ENCODE measurements at places on chromosomes 2 and 18.
A peak's percentile ranks its signal among the peaks of the same experiment; 100 is the strongest.

DNA sequence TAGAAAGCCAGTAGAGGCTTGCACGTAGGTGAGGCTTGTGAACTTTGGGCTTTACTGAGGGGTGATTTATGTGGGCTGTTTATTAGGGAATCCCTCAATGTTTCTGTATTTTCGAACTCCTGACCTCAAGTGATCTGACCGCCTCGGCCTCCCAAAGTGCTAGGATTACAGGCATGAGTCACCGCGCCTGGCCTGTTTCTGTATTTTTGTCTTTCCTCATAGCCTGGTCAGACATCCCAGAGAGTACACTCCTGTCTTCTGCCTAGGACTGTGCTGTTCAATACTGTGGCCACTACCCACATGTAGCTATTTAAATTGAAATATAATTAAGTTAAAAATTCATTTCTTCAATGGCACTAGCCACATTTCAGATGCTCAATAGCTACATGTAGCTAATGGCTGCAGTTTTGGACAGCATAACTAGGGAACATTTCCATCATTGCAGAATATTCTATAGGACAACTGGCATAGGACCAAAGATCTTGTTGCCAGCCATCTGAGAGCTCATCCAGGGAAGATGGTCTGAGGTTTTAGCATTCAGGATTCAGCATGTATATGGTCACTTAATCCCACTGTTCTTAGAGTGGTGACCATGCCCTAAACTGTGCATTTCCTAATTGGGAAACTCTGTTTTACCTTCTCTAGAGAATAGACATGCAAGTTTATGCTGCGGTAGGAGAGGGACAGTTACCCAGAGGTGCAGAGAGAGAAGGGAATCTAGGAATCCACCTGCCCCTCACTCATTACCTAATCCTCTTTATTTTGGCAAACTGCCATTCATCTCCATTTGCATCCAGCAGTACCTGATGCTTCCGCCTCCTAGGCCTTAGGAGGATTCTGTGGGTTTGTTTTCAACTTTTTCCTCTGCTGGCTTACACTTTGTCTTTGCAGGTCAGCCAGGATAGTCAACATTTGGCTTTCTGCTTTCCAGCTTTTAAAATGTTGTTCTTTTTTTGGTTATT, 64.4 kb downstream of the LCLAT1 start:
- peak; percentile 29 for DNase-seq

- DNase-seq = no peak
Measured at GRCh38 chr2:217742276-217742675, 260.5 kb downstream of the TNS1 start.

GRCh38 chr2:232073026-232073425, 111.5 kb downstream of the DIS3L2 start:
- no peak for DNase-seq

DNA sequence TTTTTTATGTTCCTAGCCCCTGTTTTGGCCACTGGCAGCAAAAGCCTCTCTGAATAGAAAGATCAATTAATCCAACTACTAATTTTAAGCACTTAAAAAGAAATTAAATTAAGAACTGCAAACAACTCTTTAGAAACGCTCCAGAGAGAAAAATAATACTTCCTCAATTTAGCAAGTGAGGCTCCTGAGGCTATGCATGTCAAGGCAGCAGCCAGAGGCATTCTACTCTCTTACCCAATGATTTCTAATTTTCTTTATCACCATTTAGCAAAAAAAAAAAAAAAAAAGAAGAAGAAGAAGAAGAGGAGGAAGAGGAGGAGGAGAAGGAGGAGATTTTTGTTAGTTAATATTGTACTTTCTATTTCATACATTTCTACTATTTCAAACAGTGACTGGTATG, 68.5 kb downstream of the TMEM237 start:
- DNase-seq = no peak

DNA sequence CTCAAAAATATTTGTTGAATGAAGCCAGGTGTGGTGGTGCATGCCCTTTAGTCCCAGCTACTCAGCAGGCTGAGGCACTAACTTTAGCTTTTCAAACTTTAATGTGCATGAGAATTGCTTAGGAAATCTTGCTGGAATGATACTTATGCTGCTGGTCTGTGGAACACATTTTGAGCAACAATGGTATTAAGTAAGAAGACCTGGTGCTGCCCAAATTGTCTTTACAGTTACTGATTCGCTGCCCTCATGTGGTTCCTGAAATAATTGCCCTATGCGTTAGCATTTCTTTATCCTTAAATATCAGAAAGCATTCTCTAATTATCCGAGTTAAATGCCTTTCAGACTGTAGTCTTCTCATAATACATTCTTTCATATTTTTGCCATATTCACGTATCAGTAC, 76.0 kb upstream of the SESTD1 start:
- DNase-seq = peak; percentile 44

DNA sequence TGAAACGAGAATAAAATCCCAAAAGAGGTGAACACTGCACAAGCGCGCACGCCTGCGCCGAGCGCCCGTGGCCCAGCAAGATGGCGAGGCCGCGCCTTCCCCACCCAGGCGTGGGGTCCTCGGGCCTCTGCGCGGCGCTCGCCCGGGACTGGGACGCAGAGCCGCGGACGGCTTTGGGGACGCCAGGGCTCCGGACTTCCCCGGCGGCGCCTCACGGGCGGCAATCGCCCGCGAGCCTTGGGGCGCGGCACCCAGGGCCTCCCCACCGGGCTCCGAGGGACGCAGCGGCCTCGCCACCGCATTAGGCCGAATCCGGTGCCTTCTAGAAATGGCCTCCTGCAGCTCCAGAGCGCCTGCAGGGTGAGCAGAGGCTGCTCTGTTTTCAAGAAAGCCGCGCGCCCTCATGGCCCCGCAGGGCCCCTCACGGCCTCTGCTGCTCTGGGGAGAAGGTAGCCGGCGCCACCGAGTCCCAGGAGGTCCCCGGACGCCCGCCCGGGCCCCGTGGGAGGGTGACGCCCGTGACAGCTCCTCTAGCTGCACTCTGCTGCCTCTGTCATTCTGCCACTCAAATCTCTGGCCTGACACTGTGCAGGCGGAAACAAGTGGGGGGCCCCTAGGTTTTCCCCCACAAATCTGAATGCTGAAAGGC, 35.9 kb upstream of the POMC start:
- DNase-seq = peak; percentile 37

GRCh38 chr18:46332286-46332801, 228.2 kb downstream of the HAUS1 start:
- no peak for DNase-seq

GRCh38 chr18:8910843-8911242, 191.7 kb upstream of the NDUFV2 start:
- DNase-seq = no peak

GRCh38 chr18:70659036-70659925, 370.4 kb downstream of the SOCS6 start:
- DNase-seq = no peak

GRCh38 chr2:44197816-44198215, 29.1 kb downstream of the PPM1B start:
- DNase-seq = no peak

GRCh38 chr18:58669731-58670378, 1.4 kb upstream of the MALT1 start:
- DNase-seq = no peak

GRCh38 chr2:38386377-38386776, 9.3 kb upstream of the ATL2 start:
- no peak for DNase-seq

DNA sequence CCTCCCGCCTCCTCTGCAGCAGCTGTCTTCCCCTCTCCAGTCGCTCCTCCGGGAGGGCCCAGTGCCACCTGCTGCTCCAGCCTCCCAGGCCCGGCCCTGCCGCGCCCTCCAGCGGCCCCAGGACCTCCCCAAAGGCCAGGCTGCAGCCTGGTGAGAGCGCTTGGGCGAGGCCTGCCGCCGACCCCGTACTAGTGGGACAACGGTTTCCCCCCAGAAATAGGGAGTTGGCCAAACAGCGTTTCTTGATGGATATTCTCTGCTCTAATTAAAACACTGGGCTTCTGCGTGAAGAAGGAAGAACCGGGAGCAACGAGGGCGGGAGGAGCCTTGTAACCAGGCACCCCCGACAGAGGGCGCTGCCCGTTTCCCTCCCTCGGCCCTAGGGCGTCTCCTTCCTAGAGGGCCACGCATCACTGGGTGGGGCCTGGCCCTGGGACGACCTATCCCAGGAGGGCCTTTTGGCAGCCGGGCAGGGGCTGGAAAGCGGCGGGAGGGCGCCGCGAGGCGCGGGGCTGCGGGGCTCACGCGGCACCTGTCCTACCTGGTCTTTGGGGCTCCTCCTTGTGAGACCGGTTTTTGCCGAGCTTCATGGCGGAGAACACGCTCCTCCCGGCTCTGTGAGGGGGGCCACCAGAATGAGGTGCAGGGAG, 25.4 kb upstream of the OTOF start:
- DNase-seq = peak; percentile 89

- DNase-seq = no peak
Measured at GRCh38 chr2:2720351-2720750, 389.3 kb upstream of the MYT1L start.

DNA sequence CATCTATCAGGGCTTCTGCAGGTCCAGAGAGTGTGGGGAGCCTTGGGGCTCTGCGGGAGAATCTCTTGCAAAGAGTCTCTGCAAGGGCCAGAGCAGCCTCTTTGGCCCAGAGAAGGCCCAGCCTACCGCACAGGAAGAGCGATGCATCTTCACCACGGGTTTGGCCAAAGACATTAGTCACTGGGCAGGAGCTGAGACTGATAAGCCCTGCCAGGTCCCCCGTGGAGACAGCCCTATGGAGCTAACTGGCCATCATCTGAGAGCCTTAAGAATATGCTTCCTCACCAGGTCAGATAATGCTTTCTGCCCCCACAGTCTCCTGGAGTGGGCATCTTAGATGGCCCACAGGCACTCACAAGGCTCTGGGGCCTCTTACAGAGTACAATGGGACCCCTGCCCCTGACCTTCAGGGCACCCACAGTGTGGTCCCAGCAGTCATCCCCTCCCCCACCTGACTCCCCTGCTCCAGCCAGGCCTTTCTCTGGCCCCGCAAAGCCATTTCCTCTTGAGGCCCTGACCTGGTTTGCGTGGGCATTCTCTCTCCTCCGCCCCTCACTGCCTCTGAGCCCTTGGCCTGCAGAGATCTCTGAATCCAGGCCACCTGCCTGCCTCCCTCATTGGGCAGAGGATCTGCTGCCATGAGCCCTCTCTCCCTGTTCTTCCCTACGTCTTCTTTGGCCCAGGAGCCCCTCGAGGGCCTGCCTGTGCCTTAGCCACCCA, 31.9 kb upstream of the MAPRE3 start:
- DNase-seq = no peak

DNA sequence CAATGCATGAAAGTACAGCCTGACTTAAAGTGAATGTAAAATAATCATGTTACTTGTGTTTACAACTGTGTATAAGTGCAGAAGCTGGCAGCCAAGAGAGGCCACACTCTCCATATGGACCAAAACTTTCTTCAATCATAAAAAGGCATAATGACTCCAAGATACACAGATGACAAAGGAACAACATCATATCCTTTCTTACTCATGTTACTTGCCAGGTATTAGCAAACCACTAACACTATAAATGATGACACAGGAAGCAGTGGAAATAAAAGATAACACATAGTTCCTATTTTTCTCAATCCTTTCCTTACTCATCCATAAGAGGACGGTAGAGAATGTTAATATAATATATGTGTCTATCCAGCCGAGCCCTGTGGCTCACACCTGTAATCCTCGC, 400.0 kb upstream of the CDH2 start:
- no peak for DNase-seq

DNA sequence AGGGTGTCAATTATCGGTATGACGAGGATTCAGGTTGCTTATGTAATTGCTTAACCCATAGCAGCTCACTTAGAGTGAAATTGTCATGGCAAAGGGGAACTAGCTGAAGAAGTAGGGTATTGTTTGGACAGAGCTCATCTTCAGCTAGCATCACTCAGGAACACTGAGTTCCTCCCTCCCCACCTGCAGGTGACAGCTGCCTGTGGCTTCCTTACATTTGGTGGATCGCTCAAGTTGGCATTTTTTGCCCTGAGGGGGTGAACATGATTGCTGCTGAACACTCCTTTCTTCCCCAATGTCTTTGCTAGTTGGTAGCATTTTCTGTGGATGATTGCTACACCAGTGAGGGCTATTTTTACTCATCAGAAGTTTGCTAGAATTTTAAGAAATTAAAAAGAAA, 86.7 kb upstream of the THUMPD2 start:
- DNase-seq = no peak

- peak; percentile 6 for DNase-seq
Measured at GRCh38 chr18:3150274-3150673, 69.5 kb downstream of the MYOM1 start.

DNA sequence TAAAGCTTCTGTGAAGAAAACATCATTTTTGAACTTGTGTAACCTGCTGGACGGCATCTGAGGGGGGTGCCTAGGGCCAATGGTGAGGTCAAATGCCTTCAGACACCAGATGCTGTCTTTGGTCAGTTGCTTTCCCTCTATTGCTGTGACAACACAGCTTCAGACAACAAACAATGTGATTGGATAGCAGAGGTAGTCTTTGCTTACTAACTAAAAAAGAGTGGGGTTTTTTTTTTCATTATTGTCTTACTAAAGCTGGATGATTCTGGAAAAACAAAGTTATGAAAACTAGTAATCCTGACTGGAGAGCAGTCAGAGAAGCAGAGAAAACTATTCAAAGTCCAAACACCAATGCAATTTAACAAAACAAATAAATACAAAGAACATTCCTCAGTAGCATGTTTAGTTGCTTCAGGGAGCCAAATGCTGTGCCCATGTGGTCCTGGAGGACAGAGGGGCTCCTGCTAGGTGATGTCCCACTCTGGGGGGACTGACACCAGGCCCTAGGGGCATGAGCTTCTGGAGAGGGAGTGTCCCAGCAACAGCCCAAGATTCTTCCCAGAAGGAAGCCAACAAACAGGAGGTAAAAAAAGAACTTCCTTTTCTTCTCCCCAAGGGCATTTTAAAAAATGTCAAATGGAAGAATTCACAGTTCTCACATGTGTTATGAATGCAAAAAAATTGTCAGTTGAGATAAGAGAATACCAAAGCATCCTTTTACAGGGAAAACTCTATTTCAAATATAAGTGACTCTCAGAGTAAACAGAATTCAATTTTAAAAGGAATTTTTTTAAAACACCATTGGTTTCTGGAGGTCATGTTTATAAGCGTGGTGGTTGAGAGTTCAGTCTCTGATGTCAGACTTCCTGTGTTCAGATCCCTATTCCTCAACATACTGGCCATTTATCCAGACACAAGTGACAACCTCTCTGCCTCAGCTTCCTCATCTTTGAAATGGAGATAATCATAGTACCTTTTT, 181.1 kb upstream of the PGAP1 start:
- peak; percentile 81 for DNase-seq

DNA sequence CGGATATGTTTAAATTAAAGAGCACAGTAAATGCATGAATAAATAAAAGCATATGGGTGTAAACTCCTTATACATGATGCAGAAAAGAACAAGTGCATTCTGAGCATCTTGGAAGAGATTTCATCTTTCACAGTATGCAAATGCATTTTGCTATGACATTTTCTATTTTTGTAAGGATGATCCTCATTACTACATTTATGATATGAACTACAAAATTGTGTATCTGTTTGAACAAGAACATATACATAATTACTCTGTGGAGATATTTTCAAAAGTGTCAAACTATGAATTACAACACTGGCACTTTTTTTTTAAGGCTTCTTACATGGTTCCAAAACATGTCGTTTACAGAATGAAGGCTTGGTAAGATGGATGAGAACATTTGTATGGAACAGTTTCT, 184.1 kb upstream of the TMEM200C start:
- DNase-seq = no peak

- DNase-seq = peak; percentile 64
Measured at GRCh38 chr2:222708274-222708710, 36.8 kb downstream of the MOGAT1 start.

- no peak for DNase-seq
Measured at GRCh38 chr2:233385489-233386044, 31.3 kb downstream of the DGKD start.

- no peak for DNase-seq
Measured at GRCh38 chr2:69060938-69061501, 48.0 kb downstream of the ANTXR1 start.
